ENCODE measurements at places on chromosomes 11 and 22. TPM values are rescaled to one million over a fixed set of nuclear protein-coding genes. Genes with fewer than 3 reads are reported as not detected.

Gene SYT7
- not detected for total RNA-seq

Gene NAV2
- total RNA-seq: 22.2 TPM

Gene WNT11
- total RNA-seq: not detected

Gene PGA3
- not detected for total RNA-seq

Gene POU2F3
- not detected for total RNA-seq

Gene OR51E2
- total RNA-seq: not detected

Gene ELF5
- total RNA-seq: not detected

Gene APOL5
- total RNA-seq: not detected

Gene C11orf98
- total RNA-seq: 52.0 TPM

DNA sequence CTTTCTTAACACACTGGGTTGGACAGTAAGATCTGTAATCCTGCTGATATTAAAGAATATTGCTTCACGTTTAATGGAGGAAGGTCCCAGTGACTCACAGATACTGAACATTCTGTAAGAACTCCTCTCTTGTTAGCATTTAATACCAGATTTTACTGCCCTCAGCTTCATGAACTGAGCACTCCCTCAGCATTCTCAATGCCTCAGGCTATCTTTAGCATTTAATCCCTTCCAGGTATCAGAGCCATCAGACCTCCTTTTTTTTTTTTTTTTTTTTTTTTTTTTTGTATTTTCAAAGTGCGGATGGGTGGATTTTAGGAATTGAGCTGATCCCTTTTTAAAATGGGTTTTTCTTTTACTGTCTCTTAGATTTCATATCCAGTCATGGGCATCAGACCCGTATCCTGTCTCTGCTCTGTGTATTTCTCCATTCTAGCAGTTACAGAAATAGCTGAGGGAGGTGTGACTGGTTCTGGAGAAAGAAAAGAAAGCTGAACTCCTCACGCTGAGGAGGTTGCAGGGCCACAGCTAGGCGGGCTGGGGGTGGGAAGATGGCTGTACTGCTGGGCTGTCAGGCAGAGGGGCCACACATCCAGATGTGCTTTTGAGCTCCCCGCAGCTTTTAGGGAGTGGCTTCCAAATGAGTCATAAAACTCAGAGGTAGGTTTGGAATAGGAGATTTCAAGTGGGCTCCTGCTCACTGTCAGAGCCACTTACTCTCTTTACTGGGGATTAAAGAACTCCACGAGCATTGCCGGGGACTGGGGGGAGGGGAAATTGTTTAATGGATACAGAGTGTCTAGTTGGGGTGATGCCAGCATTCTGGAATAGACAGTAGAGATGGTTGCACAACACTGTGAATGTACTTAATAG lies 97.0 kb downstream of the SYT9 start:
- H3K36me3 ChIP-seq: no peaks in the 10 kb centered on the region
- no peak for DNase-seq
- H3K27ac ChIP-seq: no peak overlapping the region
- H3K27me3 ChIP-seq: peaks cover 5% of the 10 kb centered on the region
- no peak overlapping the region for H3K4me3 ChIP-seq
- peaks cover 3% of the 10 kb centered on the region for H3K4me1 ChIP-seq

- no peaks in the 10 kb centered on the region for H3K4me1 ChIP-seq
- H3K27me3 ChIP-seq: no peaks in the 10 kb centered on the region
- no peak overlapping the region for H3K4me3 ChIP-seq
- no peak overlapping the region for H3K27ac ChIP-seq
- no peak for DNase-seq
Measured at GRCh38 chr11:44244639-44245310, 65.2 kb downstream of the ALX4 start.

- peak; percentile 61 for DNase-seq
- peak overlapping the region; percentile 44 for H3K4me3 ChIP-seq
- peaks cover under 1% of the 10 kb centered on the region for H3K36me3 ChIP-seq
- H3K27ac ChIP-seq: peak overlapping the region; percentile 15
- H3K4me1 ChIP-seq: peaks cover 22% of the 10 kb centered on the region
Measured at GRCh38 chr11:8913961-8914660, 3.1 kb downstream of the AKIP1 start.

DNA sequence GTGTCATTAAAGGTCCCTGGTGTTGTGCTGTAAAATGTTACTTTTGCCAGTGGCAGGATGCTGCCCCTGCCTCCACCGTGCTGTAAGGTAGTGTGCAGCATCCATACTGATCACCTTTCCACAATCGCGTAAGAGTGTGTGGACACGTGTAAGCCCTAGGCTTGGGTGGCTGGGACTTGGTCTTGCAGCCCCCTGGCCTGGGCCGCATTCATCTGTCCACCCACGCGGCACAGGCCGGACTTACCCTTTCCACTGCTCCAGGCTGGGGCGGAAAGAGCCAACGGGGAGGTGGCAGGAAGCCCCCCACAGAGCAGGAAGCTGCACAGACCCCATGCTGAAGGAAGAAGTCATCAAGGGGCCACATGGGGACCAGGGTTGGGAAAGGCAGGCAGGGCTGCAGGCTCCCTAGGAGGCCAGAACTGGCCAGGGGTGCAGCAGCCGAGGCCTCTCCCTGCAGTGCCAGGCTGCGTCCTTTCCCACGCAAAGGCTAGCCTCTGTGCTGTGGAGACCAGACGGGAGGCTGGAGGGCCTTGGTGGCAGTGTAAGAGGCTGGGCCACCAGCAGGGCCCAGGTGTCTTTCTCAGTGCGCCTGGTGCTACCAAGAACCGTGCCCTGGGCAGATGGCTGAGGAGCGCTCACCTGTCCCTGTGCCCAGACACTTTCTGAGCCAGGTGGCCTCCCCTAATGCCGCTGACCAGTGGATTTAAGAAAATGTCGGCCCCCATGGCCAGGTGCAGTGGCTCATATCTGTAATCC lies 11.7 kb upstream of the TMEM191C start:
- no peaks in the 10 kb centered on the region for H3K4me1 ChIP-seq
- H3K36me3 ChIP-seq: no peaks in the 10 kb centered on the region
- no peak overlapping the region for H3K4me3 ChIP-seq
- no peak for DNase-seq
- H3K27ac ChIP-seq: no peak overlapping the region
- H3K27me3 ChIP-seq: no peaks in the 10 kb centered on the region

- H3K4me1 ChIP-seq: no peaks in the 10 kb centered on the region
Measured at GRCh38 chr11:68390315-68390714, 70.2 kb upstream of the PPP6R3 start.

DNA sequence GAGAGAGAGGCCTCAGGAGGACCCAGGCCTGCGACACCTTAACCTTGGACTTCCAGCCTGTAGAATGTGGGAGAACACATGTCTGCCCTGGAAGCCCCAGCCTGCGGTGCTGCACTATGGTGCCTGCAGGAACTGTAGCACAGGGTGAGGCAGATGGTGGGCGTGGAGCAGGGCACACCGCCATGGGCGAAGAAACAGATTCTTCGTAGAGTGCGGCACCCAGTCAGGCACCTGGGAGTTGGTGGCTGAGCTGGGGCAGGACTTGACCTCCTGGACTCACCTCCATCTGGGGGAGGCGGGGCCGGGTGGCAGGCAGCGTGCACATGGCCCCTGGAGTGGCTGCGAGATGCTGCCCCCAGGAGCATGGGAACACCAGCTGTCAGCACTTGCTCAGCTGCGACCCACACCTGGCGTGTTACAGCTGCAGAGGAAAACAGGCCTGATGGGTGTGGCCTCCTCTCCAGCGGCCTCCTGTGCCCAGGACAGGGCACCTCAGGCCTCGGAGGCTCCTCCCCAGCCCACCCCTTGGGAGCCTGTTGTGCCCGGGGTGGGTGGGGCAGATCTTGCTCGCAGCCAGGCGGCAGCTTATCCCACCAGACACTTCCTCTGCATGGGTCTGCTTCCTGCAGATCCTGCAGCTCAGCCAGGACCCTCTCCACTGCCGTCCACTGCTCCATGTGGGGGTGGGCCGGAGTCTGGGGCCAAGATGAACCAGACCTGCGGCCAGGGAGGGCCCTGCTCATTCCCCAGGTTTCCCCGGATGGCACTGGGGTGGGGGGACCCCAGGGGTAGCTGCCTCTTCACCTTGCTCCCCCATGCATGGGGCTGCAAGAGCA lies 80.4 kb downstream of the MYEOV start:
- H3K4me3 ChIP-seq: no peak overlapping the region
- DNase-seq: no peak
- H3K27ac ChIP-seq: no peak overlapping the region
- H3K27me3 ChIP-seq: no peaks in the 10 kb centered on the region
- H3K4me1 ChIP-seq: no peaks in the 10 kb centered on the region
- H3K36me3 ChIP-seq: no peaks in the 10 kb centered on the region

DNA sequence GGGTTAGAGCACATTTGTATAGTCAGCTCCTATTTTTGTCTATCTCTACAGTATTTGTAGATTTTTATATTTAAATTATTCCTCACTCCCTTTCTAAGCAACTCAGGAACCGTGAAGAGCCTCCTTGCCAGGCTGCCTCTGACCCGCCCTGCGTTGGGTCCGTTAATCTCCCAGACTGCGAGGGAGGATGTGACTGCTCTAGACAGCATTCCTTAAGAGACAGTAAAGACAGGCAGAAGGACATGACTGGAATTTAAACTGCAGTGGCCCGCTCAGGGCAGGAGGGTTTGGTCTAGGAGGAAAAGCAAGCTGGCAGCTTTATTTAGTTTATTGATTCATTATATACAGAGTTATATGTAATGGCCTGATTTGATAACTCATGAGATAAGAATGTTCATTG lies 413.7 kb downstream of the TMEM135 start:
- DNase-seq: no peak
- H3K27me3 ChIP-seq: no peaks in the 10 kb centered on the region
- no peak overlapping the region for H3K4me3 ChIP-seq
- H3K36me3 ChIP-seq: no peaks in the 10 kb centered on the region
- no peaks in the 10 kb centered on the region for H3K4me1 ChIP-seq
- H3K27ac ChIP-seq: no peak overlapping the region

DNA sequence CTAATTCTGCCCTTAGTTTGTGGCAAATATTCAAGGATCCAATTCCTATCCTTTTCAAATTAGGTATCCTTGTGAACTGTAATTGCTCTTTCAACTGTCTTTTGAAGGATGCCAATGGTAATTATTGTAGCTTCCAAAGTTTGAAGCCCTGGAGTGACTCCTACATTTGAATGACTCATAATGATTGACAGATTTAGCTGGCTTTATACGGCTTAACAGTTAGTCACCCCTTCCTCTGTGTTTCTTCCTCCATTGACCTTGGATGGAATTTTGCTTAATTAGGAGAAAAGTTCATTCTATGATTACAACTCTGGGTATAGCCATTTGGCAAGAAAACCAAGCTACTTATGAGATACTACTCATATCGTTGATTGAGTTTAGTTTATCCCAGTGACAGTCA lies 639.3 kb upstream of the KIRREL3 start:
- H3K4me1 ChIP-seq: no peaks in the 10 kb centered on the region
- H3K27ac ChIP-seq: no peak overlapping the region
- no peaks in the 10 kb centered on the region for H3K36me3 ChIP-seq
- DNase-seq: no peak
- no peak overlapping the region for H3K4me3 ChIP-seq
- no peaks in the 10 kb centered on the region for H3K27me3 ChIP-seq

DNA sequence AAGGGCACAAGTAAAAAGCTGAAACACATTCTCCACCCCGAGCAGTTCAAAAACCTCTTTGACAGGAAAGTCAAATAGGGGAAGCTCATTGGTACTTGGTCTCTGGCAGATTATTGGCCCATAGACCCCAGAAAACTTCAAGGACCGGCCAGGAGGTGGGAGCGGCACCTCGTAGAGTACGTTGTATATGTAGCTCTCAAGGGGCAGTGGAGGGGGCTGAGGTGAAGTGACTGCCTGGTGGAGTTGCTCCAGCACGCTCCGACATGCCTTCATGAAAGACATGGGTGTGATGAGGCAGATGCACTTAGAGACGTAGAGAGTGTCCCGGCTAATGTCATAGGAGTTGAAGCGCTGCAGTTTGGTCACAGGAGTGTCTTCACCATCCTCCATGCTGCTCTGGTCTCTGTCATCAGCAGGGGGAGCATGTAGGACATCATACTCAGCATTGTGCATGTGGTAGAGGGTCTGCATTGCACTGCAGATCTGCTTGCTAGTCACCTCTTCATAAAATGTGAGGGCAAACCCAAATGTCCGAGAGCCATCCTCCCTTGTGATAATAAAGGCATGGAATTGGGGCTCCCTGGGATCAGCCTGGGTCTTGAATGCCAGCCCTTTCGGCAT lies 61.3 kb downstream of the DENND5A start:
- no peak overlapping the region for H3K27ac ChIP-seq
- peaks cover 16% of the 10 kb centered on the region for H3K36me3 ChIP-seq
- H3K4me3 ChIP-seq: no peak overlapping the region
- peak; percentile 23 for DNase-seq

- DNase-seq: no peak
- H3K27me3 ChIP-seq: no peaks in the 10 kb centered on the region
- H3K36me3 ChIP-seq: no peaks in the 10 kb centered on the region
- H3K27ac ChIP-seq: no peak overlapping the region
- no peaks in the 10 kb centered on the region for H3K4me1 ChIP-seq
- H3K4me3 ChIP-seq: no peak overlapping the region
Measured at GRCh38 chr22:48350456-48350855, 1477.2 kb downstream of the BRD1 start.

DNA sequence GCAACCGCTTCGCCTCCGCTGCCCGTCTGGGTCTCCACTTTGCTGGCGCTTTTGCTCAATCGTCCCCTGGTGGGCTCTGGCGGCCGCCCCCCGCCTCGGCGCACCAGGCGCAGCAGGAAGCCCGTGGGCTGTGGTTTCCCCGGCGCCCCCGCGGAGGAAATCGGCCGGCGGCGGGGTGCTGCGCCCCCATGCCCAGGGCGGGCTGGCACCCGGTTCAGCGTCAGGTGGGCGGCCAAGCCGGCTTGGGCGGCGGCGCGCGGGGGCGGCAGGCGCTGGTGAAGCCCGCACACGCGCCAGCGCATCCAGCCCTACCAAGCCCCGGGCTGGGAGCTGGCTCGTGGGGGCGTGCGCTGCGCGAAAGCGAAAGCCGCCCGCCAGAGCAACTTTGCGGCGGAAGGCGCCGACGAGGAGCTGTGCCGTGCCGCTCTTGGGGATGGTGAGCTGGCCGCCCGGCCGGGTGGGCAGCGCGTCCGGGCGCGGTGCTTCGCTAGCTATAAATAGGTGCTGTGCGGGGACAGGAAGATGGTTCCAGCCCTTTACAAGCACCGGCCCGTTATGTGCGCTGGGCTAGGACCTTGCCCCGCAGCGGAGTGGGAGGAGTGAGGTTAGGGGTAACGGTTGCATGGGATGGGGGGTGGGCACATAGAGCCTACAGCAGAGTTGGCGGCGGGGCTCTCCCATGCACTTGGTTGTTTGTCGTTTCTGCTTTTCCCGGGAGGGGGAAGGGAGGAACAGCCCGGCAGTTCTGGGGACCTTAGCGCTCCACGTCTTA lies 25.0 kb upstream of the SUSD2 start:
- peak overlapping the region; percentile 73 for H3K4me3 ChIP-seq
- H3K27me3 ChIP-seq: no peaks in the 10 kb centered on the region
- DNase-seq: peak; percentile 83
- peaks cover 32% of the 10 kb centered on the region for H3K36me3 ChIP-seq

GRCh38 chr11:61699737-61700160 lies 19.6 kb downstream of the DAGLA start:
- H3K27me3 ChIP-seq: no peaks in the 10 kb centered on the region
- DNase-seq: no peak
- H3K4me3 ChIP-seq: no peak overlapping the region

All from B cell (primary cell).